ENCODE measurements at places on chromosomes 7 and 10.

- peak; percentile 29 for ATAC-seq
These were observed 9.7 kb downstream of the STAMBPL1 start for GRCh38 chr10:88889559-88890337.

GRCh38 chr10:89651916-89652573, 7.0 kb upstream of the PANK1 start:
- no peak for ATAC-seq

DNA sequence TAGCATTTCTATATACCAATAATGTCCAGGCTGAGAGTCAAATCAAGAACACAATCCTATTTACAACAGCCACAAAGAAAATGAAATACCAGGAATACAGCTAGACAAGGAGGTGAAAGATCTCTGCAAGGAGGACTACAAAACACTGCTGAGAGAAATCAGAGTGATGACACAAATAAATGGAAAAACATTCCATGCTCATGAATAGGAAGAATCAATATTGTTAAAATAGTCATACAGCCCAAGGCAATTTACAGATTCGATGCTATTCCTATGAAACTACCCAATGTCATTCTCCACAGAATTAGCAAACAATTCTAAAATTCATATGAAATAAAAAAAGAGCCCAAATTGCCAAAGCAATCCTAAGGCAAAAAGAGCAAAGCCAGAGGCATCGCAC, 116.8 kb upstream of the ZNF32 start:
- no peak for ATAC-seq

- ATAC-seq, result no peak
These were observed 1.1 kb upstream of the BNIP3 start for GRCh38 chr10:131982796-131983195.

GRCh38 chr10:113058523-113059370, 108.7 kb downstream of the TCF7L2 start:
- ATAC-seq, result no peak

DNA sequence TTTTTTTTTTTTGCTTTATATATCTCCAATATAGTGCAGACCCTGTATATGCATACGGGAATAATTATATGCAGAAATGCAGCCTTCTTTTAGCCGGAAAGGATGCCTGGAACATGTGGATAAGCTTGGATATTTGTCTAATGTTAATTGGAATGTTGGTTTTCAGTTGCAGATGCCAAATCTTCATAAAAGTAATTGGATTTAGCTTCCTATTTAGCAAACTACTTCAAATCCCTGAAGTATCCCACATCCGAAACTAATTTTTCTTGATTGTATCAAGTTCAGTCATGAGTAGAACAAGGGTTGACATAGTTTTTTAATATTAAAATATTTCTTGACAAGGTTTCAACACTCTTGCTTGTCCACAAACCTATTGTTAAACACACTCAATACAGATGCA, 281.7 kb downstream of the BBS9 start:
- no peak for ATAC-seq

DNA sequence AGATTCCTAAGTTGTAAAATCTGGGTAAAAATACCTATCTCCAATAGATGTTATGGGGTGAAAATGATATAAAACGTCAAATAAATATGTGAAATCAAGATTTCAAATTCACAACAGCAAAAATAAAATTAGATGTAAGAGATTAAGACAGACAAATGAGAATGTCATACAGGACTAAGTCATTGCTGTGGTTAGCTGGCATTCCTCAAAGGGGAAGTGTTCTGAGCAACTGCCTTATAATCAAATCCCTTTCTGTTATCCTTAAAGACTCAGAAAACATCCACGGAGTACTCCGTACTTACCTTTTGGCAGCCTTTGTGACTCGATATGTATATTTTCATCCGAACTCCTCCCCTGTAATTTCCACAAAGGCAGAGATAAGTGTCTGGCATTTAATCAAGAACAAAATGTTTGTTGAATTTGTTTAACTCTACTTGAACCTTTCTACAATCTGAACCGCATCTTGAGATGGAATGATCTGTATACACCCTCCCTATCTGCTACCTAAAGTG, 559.6 kb downstream of the GATA3 start:
- ATAC-seq, result no peak

Data from activated CD4-positive, CD25-positive, alpha-beta regulatory T cell treated with anti-CD3 and anti-CD28 coated beads, Interleukin-2, amount 50 U/mL, for 24 hours (primary cell).